Fibroblast of pulmonary artery (primary cell): ENCODE measurements at places on chromosomes 4 and X.

DNA sequence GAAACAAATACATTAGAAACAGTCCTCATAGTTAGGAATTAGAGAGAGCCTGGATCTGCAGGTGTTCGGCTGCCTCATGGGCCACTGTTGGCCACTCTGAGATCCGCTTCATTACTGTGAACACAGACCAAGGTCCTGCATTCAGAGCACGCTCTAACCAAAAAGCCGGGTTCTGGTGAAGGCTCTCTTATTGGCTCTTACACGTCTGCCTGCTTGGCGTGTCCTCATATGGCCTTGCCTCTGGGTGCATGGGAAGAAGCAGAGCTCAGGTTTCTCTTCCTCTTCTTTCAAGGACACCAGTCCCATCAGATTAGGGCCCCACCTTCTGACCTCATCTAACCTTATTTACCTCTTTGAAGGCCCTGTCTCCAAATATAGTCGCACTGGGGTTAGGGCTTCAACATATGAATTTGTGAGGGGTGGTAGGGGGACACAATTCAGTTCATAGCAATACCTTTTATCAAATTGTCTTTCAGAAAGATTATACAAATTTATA lies 37.1 kb upstream of the ELF2 start:
- no peak for DNase-seq

- DNase-seq = no peak
These were observed 161.2 kb upstream of the NUDT6 start for GRCh38 chr4:123083646-123084045.

DNA sequence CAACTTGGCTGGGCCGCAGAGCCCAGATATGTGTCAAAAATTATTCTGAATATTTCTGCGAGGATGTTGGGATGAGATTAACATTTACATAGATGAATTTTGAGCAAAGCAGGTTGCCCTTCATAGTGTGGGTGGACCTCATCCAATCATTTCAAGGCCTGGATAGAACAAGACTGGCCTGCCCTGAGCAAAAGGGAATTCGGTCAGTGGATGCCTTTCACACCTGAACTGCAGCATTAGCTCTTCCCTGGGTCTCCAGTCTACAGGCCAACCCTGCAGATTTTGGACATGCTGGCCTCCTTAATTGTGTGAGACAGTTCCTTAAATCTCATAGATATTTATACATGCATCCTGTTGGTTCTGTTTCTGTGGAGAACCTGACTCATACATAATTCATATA lies 32.4 kb upstream of the SLC10A4 start:
- DNase-seq = no peak

DNA sequence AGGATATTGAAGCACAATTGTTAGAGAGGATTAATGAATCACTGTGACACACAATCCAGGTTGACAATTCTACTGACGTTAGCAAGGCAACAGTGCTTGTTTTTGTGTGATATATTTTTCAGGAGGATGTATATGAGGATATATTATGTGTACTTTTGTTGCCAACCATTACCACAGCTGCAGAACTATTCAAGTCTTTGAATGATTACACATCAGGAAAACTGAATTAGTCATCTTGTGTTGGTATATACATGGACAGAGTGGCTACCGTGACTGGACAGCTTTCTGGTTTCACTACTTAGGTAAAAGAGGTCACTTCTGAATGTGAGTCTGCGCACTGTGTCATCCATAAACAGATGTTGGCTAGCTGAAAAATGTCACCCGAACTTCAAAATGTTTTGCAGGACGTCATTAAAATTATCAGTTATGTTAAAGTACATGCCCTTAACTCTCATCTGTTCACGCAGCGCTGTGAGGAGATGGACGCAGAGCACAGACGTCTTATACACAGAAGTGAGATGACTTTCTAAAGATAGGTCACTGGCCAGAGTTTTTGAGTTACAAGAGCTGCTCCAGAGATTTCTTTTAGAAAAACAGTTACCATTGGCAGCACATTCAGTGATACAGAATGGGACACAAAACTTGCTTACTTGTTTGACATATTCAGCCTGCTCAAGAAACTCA lies 69.0 kb downstream of the MRPL1 start:
- DNase-seq = peak; percentile 86

DNA sequence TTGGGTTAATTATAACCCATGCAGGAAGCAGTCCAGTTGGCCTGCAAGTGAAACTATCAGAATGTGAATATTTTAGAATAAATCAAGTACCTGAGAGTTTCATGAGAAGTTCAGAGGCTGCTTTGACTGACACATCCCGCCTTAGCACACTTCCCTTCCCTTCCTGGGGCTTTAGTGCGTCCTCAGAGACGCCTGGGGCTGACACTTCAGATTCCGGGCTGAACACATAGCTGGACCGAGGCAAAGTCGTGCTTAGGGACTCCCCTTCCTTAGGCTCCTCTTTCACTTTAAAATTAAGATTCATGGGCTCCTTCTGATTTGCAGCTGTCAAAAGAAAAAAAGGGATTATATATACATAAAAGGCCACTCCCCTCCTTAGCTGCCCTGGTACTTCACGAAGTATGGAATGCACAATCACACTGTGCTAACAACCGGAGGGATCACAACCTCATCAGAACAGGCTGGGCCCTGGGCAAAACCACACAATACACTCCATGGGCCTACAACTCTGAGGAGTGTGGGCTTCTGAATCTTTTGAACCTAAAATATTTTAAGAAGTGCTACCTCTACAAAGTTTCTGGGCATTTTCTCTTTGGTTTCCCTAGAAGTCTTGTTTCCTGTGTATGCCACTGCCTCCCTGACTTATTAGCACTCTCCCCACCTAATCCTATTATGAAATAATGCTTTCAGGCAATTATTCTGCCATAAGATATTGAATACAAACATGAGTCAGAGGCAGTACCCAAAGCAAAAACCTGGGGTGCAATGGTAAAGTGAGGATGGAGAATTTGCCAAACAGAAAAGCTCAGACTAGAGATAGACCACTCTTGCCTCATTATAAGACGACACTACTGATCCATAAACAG lies 68.2 kb downstream of the ZNF827 start:
- DNase-seq = no peak

DNA sequence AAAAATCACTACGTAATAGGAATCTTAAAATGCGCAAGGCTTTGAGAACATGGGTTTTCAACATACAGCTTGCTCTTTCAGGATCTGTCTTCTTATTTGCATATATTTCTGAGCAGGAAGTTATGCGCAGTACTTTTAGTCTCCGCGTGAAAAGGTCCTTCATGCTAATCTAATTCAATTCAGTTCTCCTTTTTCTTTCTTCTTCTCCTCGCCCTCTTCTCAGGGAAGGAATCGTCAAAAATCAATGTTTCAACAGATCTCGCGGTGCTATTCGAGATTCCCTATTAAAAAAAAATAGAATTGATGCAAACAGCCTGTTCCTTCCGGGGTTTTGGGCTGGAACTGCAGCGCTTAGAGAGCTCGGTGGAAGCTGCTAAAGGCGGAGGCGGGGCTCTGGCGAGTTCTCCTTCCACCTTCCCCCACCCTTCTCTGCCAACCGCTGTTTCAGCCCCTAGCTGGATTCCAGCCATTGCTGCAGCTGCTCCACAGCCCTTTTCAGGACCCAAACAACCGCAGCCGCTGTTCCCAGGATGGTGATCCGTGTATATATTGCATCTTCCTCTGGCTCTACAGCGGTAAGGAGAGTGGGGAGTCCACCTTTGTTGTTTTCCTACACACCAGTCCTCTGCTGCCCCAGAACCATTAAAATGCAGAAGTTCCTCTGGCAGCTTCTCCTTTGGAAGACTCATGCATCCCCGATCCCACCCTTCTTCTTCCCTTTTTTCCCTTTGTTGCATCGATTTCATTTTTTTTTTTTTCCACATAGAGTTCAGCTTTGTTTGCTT lies at the start of the genes HMGN5 and SH3BGRL:
TSS of gene HMGN5 (minus strand) at position 243 of the 785 bp plus-strand sequence. CDS start 80,364 bp downstream, outside the sequence.
TSS of gene SH3BGRL (plus strand) at position 432 of the 785 bp plus-strand sequence. CDS start at position 531, 99 bp downstream.
- DNase-seq = peak; percentile 91

- DNase-seq = no peak
These were observed 622.0 kb downstream of the CENPC start for GRCh38 chr4:66923081-66923865.
